Dorsolateral prefrontal cortex (tissue), 122 donors: ENCODE measurements at places on chromosomes 12 and 14.

GRCh38 chr12:88805692-88806091 is 225.4 kb upstream of the KITLG start:
- DNase-seq, result no peak

DNA sequence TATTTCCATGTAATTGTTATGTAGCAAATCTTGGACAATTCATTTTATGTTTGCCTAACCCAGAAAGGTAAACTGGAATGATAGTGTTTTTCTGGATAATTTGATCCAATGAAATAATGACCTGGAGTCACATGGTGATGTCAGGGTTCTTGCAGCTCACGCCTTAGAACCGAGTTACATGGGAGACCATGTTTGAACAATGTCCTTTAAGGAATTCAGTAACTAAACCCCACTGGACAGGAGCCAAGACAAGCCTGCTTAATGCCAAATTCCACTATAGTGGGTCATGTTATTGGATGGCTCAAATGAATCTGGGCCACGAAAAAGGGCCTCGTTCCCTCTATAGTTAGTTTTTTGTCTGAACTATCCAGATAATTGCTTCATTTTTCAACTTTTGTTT is 255.8 kb upstream of the HMGA2 start:
- DNase-seq, result no peak

- DNase-seq, result peak; percentile 70
These were observed at the start of gene RAB3IP for GRCh38 chr12:69738351-69739286. RAB3IP (plus strand) TSS chr12:69738860; CDS start chr12:69755409, 16,549 bp downstream.

DNA sequence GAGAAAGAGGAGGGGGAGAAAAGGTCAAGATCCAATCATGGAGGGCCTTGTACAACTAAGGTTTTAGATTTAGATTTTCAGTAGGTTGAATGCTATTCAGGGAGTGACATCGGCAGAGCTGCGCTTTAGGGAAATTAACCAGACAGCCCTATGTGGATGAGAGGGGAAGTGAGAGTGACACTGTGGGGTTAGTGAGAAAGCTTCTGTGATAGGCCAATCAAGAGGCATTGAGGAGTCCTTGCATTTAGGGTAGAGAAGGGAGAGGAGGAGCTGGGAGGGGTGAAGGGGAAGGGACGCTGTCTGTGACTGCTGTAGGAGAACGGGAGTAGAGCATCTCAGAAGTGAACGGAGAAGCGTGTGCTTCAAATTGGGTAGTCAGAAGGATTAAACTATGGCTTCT is 3.4 kb downstream of the HSD17B6 start:
- DNase-seq, result no peak

- DNase-seq, result no peak
These were observed 49.9 kb downstream of the IFNG start for GRCh38 chr12:68109444-68110217.

GRCh38 chr14:79596551-79596950 is 614.8 kb downstream of the DIO2 start:
- DNase-seq, result no peak

DNA sequence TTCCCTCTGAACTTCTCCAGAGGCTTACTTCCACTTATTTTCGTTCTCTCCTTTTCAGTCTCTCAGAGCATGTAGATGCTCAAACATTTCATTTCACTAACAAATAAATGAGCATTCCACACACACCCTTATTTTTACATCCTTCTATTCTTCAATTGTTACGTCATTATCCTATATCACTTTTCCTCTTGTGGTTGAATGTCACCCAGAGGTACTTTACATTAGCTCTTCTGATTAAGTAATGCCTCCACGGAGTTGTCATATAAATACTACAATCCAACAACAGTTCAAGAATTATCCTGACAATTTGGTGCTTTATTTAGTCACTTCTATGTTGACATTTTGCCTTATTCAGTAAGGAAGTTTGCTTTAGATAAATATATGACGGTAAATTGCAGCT is 18.4 kb downstream of the FAR2 start:
- DNase-seq, result no peak

GRCh38 chr12:22163594-22163993 is 117.6 kb downstream of the CMAS start:
- DNase-seq, result no peak

GRCh38 chr14:96920023-96920422 is 122.8 kb downstream of the VRK1 start:
- DNase-seq, result no peak

- no peak for DNase-seq
These were observed 31.4 kb downstream of the GALNT16 start for GRCh38 chr14:69291396-69291795.

- DNase-seq, result no peak
These were observed 642.1 kb downstream of the NOVA1 start for GRCh38 chr14:25955772-25956171.

- no peak for DNase-seq
These were observed 30.3 kb downstream of the HIP1R start for GRCh38 chr12:122865268-122866231.

DNA sequence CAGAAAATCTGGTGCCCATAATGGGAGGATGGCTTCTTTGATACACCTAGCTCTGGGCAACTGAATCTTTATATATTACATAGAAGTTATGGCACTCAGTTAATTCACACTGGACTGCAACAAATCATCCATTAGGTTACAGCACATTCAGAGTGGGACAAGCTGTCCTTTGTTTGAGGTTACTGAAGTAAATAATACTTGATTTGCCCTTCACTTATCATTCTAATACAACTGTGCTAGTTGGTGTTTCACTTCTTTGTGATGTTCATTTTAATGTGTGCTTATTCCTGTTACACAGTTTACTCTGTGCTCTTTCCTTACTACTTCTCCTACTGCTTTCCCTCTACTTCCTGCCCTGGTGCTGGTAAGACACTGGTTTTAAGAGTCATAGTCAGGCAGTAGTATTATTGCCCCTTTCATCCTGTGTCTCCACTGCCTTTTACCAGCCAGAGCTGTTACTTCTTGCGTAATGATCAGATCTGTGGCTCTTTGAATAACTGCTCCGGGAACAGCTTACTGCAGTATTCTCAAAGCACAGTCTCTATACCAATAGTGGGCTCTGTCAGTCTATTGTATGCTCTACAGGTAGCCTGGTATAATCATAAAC is 36.4 kb upstream of the GXYLT1 start:
- DNase-seq, result no peak

DNA sequence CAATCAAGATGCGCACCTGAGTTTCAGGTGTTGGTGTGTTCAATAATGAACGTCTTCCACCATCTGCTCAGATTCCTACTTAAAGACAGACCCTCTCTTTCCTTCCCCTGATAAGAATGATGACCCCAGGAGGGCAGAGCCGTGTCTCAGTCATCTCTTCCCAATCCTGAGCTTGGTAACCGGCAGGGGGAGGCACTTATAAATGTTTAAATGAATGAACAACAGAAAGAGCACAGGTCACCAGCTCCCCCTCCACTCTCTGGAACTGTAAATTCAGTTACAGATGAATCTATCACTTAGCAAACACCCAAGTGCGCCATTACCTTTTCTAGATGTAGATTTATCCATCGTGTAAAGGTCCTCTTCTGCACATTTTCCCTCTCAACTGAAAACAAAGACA is 72.4 kb upstream of the DICER1 start:
- DNase-seq, result no peak

DNA sequence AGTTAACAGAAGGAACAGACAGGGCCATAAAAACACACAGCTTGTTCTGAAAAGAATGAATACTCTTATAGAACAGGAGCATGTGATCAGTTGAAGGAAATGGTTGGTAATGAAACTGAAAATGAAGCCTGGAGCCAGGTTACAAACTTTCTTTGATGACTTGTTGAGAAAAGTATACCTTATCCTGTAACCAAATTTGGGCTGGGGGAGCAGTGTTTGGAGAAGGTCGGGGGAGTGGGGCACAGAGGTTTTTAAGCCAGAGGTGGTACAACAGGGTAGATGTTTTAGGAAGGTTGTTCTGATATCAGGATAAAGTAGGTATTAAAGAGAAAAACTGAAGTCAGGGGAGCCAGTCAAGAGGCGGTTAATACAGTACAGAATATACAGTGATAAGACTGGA is 8.2 kb downstream of the GOLT1B start:
- no peak for DNase-seq

DNA sequence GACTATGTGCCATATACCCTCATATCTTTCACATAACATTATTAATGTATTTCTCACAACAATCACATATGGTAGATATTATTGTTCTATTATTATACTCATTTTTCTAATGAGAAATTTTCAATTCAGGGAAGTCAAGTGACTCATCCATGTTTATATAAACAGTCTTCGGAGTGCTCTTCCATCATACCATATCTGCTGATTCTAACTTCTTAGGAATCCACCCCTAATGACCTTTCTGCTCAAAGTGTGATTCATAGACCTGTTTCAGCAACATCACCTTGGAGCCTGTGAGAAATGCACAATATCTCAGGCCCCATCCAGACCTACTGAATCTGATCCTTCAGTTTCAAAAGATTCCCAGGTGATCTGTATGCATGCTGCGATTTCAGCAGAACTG is 39.8 kb upstream of the OVCH1 start:
- DNase-seq, result no peak

- DNase-seq, result no peak
These were observed 184.3 kb downstream of the CCDC91 start for GRCh38 chr12:28374556-28374955.

- no peak for DNase-seq
These were observed 102.2 kb downstream of the ERC1 start for GRCh38 chr12:1093166-1093751.

DNA sequence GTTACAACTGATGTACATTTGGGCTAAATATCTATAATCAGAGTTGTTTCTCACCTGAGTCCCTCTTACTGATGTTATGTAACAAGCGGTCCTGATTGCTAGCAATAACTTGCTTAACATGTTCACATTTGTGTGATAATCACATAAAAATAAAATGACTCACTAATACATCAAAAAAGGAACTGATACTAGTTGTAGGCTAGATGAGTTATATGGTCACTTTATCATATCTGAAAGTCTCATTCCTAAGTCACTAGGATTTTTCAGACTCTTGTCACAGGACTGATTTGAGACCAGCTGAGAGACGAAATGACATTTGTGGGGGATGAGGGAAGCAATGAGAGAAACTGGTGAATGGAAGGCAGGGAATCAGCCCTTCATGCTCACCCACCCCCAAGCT is 34.3 kb downstream of the NKX2-1 start:
- DNase-seq, result no peak

- no peak for DNase-seq
These were observed 196.6 kb upstream of the EGLN3 start for GRCh38 chr14:34147461-34147860.

- DNase-seq, result no peak
These were observed 186.8 kb downstream of the BTG1 start for GRCh38 chr12:91958816-91959215.
